ENCODE measurements at places on chromosomes 5 and 9.

DNA sequence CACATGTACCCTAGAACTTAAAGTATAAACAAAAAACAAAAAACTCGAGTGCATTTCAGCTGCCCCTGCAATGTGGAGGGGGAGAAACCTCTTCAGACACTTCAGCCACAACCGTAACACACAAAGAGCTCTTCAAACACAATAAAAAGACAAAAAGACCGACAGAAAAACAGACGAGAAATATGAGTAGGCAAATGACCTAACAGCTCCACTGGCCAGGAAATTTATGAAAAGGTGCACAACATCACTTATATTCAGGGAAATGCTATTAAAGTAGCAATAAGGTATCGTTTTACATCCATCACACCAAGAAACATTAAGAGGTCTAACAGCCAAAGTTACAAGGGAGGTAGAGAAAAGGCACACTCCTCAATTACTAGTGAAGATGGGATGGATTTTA lies 6.2 kb downstream of the ZBED3 start:
- no peak for DNase-seq

DNA sequence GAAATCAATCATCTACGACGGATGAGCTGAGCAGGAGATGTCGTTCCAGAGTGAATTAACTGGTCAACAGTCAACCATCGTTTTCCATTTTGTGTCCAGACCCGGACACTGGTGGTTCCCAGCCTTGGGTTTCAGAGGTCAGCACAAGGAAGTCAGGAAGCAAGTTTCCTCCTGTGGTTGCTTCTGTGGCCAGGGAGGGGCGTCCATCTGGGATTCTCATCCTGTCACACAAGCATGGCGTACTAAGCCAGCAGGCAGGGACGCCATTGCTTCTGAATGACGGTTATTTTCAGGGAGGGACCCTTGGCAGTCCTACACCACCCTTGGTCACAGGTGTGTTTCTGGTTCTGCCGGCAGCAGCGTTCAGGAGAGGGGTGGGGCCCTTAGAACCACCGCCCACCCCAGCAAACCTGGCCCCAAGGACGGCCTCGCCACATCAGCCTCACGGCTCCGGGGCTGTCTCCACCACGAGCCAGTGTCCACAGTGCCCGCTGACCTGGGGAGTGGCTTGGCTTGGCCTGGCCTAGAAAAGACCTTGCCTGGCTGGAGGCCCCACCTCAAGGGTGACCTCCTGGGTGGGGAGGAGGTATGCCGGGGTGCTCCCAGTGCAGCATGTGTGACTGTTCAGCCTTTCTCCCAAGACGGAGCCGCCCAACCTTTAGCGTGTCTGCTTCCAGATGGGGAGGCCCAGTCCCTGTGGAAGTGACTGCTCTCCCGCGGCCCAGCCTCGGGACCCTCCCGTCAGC lies 25.2 kb downstream of the NDUFS6 start:
- DNase-seq = no peak

GRCh38 chr9:114861922-114862605 lies 56.2 kb upstream of the TNFSF15 start:
- no peak for DNase-seq

DNA sequence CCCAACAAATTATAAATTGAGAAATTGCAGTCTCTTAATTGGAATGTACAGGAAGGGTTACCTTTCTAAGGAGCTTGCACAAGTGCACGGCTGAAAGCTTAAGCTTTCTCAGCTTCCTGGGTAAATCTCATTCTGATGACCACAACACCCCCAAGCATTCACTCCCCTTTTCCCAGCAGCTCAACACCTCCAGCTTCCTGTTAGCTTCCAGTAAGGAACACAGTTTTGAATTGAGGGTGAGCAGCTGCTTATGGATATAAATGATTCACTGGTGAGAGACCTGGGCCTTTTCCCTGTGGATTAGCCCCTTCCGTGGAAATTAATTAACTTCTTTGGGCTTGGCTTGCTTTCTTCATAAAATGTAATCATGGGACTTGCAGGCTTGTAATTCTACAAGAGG lies 101.2 kb downstream of the SLC28A3 start:
- no peak for DNase-seq

- DNase-seq = peak; percentile 5
Observed at GRCh38 chr9:127521919-127522304, 70.6 kb downstream of the LRSAM1 start.

DNA sequence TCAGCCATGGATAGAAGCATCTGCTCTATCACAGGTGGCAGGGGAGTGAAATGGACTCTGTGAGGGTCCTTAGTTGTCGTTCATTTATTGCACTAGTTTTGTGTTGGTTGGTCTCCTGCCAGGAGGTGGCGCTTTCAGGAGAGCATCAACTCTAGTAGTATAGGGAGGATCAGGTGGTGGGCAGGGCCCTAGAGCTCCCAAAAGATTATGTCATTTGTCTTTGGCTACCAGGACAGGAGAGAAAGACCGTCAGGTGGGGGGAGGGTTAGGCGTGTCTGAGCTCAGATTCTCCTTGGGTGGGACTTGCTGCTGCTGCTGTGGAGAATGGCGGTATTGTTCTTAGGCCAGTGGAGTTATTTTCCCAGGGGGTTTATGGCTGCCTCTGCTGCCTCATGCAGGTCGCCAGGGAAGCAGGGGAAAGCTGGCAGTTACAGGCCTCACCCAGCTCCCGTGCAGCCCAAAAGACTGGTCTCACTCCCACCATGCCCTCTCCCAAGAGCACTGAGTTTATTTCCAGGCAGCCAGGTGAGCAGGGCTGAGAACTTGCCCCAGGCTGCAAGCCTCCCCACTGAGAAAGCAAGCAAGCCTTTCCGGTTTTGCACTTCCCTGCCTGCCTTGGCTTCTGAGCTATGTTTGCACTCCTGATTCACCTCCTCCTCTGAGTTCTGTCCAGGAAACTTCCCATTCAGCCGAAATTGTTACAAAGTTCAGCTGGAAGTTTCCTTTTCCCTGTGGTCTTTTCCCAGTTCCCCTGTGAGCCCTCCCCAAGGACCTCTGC lies 317.3 kb downstream of the TAF11L14 start:
- DNase-seq = peak; percentile 12

DNA sequence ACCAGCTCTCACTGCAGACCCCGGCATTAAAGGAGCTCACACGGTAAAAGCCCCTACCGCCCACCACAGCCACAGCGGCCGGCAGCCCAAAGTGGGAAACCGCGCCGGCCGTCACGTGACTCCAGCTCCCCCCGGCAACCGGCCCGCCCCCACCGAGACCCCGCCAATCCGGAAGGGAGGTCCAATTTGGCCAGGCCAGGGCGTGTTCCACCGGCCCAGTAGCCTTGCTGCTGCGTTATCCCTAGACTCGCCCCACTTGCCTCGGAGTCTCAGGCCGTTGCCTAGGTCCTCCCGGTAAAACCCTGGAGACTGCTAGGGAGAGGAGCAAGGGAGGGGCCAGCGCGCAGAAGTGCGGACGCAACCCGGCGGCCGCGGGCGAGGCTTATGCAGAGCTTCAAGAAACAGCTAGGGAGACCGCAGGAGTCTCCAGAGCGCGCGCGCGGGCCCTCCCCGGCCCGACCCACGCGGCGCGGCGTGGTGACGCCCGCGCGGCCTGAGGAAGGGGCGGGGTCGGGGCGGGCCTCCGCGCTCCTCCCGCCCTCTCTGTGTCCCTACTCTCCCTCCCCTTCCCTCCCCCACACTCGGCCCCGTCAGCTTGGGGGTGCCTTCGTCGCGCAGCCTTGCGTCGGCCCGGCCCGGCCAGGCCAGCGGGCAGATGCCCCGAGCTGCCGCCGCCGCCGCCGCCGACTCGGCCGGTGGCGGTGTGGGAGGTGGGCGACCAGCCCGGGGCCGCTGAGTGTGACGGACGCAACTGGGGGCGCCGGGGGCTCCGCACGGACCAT lies at the start of gene RIC1:
Gene RIC1 (plus strand): TSS at position 578 of the 782 bp plus-strand sequence. CDS start 203 bp downstream, at position 781.
- peak; percentile 85 for DNase-seq

GRCh38 chr5:52838326-52839015 lies 50.8 kb downstream of the ITGA1 start:
- no peak for DNase-seq

- peak; percentile 8 for DNase-seq
Observed at GRCh38 chr5:106875591-106876297, 795.0 kb downstream of the EFNA5 start.

- no peak for DNase-seq
Observed at GRCh38 chr5:143025971-143026370, 255.8 kb downstream of the ARHGAP26 start.

DNA sequence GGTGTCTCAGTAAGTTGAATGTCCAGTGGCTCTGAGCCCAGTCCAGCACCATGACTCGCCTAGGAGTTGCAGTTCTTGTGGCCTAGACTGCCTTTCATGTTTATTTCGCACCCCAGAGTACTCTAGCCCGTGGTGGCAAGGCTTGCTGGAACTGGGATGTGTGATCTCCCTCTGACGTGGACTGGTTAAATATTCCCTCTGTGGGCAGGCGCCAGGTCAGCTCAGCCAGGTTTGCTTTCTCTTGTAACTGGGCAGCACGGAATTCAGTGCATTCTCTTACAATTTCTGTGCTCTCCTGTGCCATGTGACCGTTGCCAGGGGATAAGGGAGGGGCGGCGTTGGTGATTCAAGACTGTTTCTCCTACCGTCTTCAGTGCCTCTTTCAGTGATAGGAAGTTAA lies 270.8 kb downstream of the KDM4C start:
- no peak for DNase-seq

DNA sequence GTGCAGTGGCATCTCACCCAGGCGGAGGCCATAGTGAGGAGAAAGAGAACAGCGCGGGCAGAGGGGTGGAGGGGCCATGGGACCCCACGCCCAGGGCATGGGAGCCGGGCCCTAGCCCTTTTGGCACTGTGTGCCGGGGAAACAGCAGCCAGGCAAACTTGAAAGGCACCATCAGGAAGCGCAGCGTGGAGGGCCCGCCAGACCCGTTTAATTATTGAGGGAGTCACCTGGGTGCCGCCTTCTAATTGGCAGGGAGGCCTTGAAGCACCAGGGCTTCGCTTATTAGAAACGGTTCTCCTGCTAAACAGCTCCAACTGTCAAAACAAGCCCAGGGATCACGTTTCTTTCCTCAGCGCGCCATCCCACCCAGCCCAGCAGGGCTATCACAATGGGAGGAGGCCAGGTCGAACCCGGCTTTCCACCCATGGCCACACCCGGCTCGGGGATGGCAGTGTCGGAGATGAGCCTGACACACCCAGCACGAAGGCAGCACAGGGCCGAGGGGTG lies 104.6 kb upstream of the SARDH start:
- no peak for DNase-seq

DNA sequence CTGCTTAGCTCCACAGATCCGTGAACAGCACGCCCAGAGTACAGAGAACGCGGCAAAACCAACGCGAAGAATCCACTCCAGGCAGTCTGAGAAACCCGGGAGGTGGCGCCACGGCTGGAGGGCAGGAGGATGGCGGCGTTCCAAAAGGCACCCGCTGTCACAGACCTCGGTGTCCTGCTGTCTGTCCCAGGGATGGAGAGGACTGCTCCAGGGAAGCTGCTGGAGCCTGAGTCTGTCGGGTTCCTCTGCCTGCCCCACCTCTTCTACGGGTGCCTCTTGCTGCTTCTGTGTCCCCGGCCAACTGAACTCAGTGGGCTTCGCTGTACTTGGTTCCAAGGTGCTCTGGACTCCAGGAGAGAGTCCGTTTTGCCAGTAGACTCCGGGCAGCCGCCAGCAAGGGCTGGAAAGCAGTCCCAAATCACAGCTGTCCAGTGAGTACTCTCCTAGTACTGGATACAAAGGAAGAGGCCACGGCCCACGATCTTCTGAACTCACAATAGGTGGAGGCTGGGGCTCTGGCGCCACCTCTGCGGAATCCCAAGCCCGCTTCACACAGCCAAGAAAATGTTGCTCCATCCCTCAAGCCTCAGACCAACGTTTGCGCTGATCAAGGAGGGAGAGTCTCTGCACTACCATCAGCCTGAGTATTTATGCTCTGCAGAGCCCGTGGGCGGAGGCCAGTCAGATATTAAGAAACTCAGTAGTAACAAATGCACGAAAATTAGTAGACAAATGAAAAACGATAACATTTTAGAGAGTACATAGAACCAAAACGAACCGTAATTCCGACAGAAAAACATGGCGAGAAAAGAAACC lies 440 bp downstream of the ANXA2R start:
- peak; percentile 52 for DNase-seq

DNA sequence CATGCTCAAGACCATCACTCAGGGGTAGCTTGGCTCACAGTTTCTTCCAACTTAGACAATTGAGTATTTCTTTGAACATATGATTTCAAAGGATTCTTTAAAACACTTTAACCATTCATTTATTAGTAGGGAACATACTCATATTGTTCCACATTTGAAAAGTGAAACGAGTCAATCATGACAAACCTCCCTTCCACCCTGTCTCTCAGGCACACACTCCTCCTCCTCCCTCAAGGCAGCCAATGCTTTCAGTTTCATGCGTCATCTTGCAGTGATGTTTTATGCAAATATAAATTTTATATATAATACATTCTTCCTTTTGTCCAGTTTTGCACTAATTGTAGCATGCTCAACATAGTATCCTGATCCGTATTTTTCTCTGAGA lies 126.0 kb upstream of the BOD1 start:
- DNase-seq = no peak

DNA sequence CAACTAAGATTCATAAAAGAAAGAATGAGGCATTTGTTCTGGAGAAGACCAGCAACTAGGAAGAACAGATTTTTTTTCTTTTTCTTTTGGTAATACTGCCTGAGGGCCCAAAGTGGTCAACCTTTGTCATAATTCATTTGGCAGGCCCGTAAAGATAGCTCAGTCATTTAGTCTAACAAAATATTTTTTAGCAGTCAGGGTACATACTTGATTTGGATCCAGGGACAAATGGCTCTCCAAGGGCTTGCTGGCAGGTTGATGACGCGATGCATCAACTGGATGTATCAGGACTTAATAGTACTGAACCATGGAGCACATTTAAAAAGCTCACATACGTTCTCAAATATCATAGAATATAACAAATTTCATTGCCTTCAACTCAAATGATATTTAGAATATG lies 203.4 kb upstream of the ZNF608 start:
- no peak for DNase-seq

GRCh38 chr5:42301349-42301748 lies 121.9 kb upstream of the GHR start:
- DNase-seq = no peak

DNA sequence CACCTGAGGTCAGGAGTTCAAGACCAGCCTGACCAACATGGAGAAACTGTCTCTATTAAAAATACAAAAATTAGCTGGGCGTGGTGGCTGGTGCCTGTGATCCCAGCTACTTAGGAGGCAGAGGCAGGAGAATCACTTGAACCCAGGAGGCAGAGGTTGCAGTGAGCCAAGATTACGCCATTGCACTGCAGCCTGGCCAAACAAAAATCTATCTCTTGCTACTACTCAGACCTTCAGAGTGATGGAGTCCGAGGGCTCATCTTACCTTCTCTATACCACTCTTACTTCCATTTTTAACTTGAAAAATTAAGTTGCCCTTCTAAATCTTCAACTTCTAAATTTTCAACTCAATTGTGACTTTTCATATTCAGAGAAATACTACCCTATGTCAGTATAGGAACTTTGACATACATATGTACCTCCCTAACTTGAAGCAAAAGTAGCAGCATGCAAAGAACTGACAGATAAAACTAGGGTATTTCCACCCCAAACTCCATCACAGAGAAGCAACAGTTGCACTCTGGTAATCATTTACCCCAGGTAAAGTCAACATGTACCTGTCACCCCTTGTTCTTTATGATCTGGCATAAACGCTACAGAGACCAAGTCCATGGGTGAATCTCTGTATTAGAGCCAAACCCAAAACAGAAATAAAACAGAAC lies 11.4 kb downstream of the ZFAND5 start:
- no peak for DNase-seq

GRCh38 chr5:55538661-55539060 lies 3.9 kb upstream of the PLPP1 start:
- DNase-seq = no peak

- no peak for DNase-seq
Observed at GRCh38 chr5:173099461-173099860, 43.3 kb downstream of the CREBRF start.

GRCh38 chr9:126985870-126986498 lies 71.4 kb downstream of the RALGPS1 start:
- no peak for DNase-seq

Measured in nephron progenitor cell (in vitro differentiated cells).